ENCODE measurements at places on chromosomes 16 and 17.

DNA sequence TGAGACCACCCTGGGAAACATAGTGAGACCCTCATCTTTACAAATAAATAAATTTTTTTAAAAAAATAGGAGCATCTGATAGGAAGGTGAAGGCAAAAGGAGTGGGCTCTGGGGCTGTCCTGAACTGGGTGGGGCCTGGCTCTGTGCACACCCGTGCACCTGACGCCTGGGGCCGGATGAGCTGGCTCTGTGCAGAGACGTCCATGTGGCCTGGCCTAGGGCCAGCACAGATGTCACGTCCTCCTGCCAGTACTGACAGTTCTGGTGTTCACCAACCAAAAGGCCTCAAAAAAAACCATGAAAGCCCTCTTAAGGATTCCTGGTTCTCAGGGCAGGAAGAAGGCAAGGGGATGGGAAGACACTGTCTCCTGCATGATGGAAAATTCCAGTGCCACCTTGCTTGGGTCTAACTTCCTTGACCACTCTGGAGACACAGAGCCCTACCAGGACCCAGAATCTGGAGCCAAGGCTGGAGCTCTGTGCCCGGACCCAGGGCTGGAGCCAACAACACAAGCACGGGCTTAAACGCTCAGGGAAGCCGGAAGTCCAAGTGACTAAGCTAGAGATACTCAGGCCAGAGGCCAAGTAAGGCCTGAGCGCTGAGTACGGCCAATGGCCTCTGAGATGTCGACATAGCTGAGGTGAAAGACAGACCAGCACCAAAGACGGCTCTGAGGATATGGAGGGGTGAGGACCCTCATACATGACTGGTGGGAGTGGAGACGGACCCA is 32.9 kb downstream of the COPRS start:
- no peak for DNase-seq

- no peak for DNase-seq
These were observed 4.1 kb upstream of the LITAFD start for GRCh38 chr16:8877894-8878522.

DNA sequence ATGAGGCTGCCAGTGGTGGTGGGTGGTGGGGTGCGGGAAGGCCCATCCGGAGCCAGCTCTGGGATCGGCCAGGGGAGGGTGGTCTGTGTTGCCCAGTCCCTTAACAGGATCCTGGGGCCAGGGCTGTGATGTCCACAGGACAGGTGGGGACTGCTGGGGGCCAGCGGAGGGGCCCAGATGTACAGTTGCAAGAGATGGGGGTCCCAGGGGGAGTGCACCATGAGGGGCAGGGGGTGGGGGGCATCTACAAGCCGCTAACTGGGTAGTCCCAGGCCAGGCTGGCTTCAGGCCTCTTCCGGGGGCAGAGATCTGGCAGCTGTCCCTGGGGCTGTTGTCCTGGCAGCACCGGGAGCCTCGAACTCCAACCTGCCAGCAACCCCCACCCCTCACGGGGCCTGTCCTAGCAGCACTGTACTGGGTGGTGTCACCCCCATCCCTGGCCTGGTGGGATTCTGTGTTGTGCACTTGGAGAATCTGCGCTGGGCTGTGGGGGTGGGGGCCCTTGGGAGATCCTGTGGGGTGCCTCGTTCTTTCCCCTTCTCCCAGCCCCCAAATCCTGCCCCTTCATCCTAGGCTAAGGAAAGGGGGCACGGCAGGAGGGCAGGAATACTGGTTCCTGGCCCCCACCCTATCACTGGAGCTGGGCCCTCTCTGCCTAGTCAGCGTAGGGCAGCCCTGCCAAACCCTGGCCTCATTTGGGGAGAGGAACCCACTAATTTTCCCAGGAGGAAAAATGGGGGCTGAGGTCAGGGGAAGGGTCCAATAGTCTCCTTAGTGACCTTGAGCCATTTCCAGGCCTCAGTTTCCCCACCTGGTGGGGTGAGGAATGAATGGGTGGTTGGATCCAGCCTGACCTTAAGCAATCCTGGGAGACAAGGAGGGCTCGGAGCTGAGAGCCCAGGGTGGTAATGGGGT is 1.4 kb downstream of the MTSS2 start:
- DNase-seq: no peak

GRCh38 chr17:46726206-46726605 is 92.3 kb downstream of the WNT3 start:
- DNase-seq: no peak

DNA sequence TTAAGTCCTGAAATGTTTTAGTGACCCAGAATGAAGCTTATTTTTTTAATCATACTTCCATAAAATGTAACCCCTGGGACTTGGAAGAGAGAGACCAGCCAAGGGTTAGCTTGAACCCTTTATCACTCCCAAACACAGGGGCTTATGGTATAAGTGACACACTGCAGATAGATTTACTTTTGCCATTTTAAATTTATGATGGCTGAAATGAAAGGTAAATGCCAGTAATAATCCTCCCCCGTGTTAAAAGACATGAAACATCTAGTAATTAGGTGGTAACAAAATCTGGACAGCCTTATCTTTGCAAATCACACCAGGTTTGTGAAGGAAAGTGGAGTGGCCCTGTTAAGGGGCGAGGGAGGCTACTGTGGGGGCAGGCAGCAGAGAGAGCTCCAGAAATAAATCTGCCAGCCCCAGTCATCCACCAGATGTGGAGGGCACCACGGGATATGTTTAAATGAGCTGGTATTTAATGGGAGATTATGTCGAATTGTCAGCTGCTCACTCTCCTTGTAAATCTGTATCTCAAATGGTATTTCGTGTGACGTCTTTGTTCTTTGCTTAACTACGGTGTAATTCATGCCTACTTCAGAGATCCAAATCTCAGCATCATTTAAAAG is 326.5 kb downstream of the WWOX start:
- DNase-seq: no peak

GRCh38 chr16:50071075-50071671 is 5.4 kb downstream of the HEATR3 start:
- DNase-seq: no peak

GRCh38 chr17:41707803-41708669 is 4.1 kb upstream of the GAST start:
- no peak for DNase-seq

- DNase-seq: no peak
These were observed 12.7 kb upstream of the PABPN1L start for GRCh38 chr16:88878967-88879787.

- no peak for DNase-seq
These were observed 8.1 kb downstream of the PNMT start for GRCh38 chr17:39676198-39676819.

DNA sequence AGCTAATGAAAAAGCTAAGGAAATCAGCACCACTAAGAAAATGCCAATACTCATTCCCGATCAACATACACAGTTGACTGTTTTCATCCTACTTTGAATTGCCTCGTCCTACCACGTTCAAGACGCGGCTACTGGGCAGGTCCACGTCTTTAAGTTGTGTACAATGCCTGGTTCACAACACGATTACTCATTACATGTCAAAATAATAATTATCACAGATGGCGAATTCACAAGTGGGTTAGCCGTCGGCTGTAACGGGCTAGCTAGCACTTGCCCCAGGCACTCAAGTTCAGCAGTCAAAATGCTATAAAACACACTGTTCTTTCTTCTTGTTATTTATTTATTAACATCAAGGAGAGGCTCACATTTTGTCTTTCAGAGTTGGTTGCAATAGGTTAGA is 124.2 kb downstream of the ZFHX3 start:
- DNase-seq: no peak

GRCh38 chr16:68448360-68448970 is at the start of gene SMPD3:
Gene SMPD3 (minus strand): TSS chr16:68448508. CDS start chr16:68372181, 76,327 bp downstream.
- DNase-seq: peak; percentile 96

GRCh38 chr16:17129971-17130370 is 340.8 kb downstream of the XYLT1 start:
- DNase-seq: no peak

- no peak for DNase-seq
These were observed 33.1 kb downstream of the FOXL1 start for GRCh38 chr16:86611525-86611855.

DNA sequence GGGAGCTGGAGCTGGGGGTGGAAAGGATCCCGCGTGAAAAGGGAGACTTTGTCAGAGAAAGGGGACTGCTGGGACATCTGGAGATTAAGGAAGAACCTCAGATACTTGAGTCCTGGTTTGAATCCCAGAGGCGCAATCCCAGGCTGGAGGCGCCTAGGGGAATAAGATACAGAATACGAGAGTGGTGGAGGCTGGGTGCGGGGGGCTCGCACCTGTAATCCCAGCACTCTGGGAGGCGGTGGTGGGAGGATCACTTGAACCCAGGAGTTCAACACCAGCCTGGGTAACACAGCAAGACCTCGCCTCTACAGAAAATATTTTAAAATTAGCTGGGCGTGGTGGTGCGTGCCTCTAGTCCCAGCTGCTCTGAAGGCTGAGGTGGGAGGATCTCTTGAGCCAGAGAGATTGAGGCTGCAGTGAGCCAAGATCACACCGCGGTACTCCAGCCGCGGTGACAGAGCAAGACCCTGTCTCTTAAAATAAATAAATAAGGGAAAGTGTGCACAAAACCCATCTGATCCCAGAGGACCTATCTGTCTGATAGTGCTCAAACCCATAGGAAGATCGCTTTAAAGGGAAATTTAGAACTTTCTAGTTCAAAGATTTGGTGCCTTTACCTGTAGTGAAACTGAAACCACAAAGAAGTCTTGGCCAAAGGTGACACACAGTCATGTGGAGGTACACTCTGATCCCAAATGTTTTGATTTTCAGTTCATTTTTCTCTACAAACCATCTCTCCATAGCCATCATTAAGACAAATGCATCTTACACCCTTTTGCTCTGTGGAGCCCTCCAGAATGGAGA is 617 bp upstream of the SCRN2 start:
- DNase-seq: no peak

Data from stimulated activated CD8-positive, alpha-beta memory T cell treated with anti-CD3 and anti-CD28 coated beads, Interleukin-4, amount 100 ng/mL, for 1 hour (primary cell).